ENCODE measurements at places on chromosomes 16 and 17.

GRCh38 chr16:29791845-29792807 is 1.6 kb downstream of the KIF22 start:
- no peak for DNase-seq

- DNase-seq: no peak
These were observed 432.9 kb upstream of the DYNLRB2 start for GRCh38 chr16:80107900-80108299.

DNA sequence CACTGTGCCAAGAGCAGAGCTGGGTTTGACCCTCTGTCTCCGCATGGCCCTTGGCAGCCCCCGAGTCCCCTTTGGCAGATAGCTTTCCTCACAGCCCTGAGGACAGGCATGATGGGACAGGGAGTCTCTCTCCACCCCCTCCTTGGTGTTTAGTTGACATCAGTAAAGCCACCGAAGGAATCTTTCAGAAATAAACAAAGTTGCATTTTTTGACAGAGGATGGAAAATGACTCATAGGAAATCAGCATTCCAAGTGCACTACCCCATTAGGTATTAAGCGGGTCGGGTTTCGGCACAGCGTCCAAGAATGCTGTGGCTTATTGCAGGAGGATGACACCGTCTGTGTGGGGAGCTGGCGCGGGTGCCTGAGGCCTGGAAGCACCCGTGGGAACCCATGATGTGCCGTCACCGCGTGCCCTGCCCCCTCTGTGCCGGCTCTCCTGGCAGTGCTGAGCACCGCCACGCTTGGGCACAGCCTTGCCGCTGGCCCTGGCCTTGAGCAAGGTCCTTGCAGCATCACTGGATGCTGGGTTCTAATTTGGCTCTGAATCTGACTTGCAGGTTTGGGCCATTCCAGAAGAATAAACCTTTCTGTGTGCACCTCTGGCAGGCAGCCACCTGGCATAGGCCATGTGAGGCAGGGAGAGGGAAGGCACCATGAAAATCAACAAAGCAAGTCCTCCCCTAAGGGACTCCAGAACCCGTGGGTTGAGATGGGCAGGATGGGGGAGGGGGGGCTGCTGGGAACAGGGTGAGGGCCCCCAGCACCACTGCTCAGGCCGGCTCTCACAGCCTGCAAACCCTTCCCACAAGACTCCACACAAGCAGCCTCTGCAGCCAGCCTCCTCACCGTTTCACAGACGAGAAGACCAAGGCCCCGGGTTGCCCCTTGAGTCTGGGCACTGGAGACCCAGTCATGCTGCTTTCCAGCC is 50.5 kb upstream of the ZNF469 start:
- peak; percentile 99 for DNase-seq

DNA sequence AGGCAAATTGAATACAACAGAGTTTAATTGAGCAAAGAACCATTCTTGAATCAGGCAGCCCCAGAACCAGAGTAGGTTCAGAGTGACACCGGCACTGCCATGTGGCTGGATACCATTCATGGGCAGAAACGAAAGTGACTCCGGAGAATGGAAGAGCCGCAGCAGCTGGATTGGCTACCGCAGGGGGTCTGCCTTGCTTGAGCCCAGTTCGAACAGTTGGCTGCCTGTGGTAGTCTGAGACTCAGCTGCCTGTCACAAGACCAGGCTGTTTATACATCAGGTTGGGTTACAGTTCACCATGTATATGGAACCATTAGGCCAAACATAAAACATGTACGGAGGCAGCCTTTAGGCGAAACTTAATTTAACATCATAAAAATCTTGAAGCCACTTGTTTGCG is 205.2 kb upstream of the CHMP6 start:
- DNase-seq: no peak
